ENCODE measurements at places on chromosomes 2 and 18.

DNA sequence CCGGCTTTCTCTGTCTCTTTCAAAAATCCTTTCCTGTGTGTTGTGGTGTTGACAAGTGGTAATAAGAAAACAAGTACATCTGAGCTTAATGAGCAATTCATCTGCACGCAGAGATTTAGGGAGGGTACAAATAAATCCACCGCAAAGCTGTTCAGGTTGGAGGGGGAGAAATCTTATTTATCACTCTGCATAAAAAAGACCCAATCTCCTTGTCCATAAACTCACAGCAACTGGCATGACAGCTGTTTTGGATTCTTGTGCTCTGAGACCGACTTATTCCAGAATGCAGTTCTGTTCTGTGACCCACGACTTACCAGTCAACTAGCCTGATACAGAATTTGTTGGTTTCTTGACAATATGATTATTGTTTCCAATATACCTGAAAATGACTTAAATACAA lies 380.1 kb downstream of the SOX11 start:
- H3K4me1 ChIP-seq, result no peaks in the 10 kb centered on the region
- no peaks in the 10 kb centered on the region for H3K36me3 ChIP-seq
- H3K27me3 ChIP-seq, result no peaks in the 10 kb centered on the region
- H3K27ac ChIP-seq, result no peak overlapping the region
- no peak overlapping the region for H3K4me3 ChIP-seq

DNA sequence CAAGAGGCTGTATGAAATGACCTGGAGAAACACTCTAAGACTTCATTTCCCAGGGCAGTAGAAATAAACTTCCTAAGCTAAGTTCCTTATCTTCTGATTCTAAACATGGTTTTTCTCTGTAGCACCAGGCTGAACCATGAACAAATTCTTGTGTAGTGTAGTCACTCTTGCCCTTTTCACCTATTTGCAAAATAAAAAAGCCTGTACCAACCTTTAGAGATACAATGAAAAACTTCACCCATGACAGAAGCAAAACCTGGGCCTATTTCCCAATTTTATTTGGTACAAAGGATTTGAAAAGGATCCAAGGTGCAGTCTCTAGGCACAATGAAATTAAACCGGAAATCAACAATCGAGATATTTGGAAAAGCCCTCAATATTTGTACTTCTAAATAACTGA lies 43.6 kb downstream of the POLR1A start:
- no peak overlapping the region for H3K27ac ChIP-seq
- H3K27me3 ChIP-seq, result no peaks in the 10 kb centered on the region
- DNase-seq, result no peak
- H3K4me1 ChIP-seq, result peaks cover 5% of the 10 kb centered on the region
- no peak overlapping the region for H3K4me3 ChIP-seq
- peaks cover 92% of the 10 kb centered on the region for H3K36me3 ChIP-seq

DNA sequence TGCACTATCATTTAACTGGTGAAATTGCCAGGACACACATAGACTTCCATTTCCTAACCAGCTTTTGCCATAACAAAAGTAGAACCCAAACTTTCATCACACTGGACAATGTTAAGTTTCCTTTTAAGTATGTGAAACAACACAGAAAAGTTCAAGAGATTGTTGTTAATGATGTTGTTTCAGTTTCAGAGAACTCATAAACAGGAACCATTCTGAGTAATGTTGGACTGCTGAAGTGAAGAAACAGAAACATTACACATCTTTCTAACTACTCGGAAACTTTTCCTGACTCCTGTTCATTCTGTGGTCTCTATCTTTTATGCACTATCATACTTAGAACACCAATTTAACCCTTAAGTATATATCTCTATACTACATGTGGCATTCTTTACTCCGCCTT lies 179.2 kb downstream of the RIT2 start:
- H3K27me3 ChIP-seq, result no peaks in the 10 kb centered on the region
- H3K4me1 ChIP-seq, result no peaks in the 10 kb centered on the region
- no peak overlapping the region for H3K27ac ChIP-seq
- no peak for DNase-seq

DNA sequence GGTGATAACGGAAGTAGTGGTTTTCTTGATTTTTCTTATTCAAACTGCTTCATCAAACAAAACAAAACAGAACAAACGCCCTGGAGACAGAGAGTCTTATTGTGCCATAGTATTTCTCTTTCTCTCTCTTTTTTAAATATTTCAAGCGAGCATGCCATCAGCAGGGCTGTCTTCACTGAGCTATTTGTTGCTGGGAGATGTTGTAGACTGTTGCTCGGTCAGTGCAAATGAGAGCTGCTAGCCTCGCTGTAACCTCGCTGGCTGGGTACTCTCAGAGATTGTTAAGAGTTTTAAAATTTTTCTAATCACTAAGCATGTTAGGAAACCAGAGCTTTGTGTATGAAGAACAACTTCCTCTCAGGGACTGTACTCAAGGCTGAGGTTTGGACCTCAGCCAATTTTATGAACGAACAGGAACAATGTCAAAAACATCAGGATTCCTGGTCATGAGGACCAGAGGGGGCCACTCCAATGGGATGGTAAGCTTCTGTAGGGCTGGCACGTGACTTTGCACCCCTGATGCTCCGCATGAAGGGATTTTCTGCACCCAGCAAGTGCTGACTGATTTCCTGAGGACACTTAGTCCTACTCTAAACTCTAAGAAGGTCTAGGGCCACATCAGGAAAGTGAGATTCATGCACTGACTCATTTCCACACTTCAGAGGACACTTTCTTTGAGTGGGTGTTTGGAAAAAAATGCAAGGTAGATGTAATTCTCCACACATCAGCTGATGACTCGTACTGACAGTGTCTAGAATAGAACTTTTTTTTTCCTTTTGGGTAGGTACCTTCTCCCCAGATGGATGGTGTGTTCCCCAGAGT lies 59.8 kb upstream of the IL1R1 start:
- H3K36me3 ChIP-seq, result peaks cover 2% of the 10 kb centered on the region
- peak overlapping the region; percentile 98 for H3K27ac ChIP-seq
- peaks cover 70% of the 10 kb centered on the region for H3K4me1 ChIP-seq
- H3K4me3 ChIP-seq, result peak overlapping the region; percentile 58

- no peak overlapping the region for H3K4me3 ChIP-seq
- H3K27me3 ChIP-seq, result no peaks in the 10 kb centered on the region
- no peak for DNase-seq
- no peak overlapping the region for H3K27ac ChIP-seq
Observed at GRCh38 chr2:204665771-204666170, 120.5 kb downstream of the PARD3B start.

GRCh38 chr2:156490466-156490840 lies 54.3 kb downstream of the GPD2 start:
- H3K27me3 ChIP-seq, result no peaks in the 10 kb centered on the region
- H3K36me3 ChIP-seq, result no peaks in the 10 kb centered on the region
- H3K27ac ChIP-seq, result peak overlapping the region; percentile 18
- H3K4me3 ChIP-seq, result no peak overlapping the region

GRCh38 chr2:168536925-168537466 lies 80.9 kb downstream of the CERS6 start:
- peaks cover 35% of the 10 kb centered on the region for H3K36me3 ChIP-seq
- H3K27me3 ChIP-seq, result no peaks in the 10 kb centered on the region
- DNase-seq, result no peak
- H3K4me3 ChIP-seq, result no peak overlapping the region
- peaks cover 60% of the 10 kb centered on the region for H3K4me1 ChIP-seq

GRCh38 chr18:59768409-59768808 lies 71.2 kb upstream of the CCBE1 start:
- H3K36me3 ChIP-seq, result no peaks in the 10 kb centered on the region
- peaks cover 34% of the 10 kb centered on the region for H3K27me3 ChIP-seq
- H3K4me1 ChIP-seq, result no peaks in the 10 kb centered on the region
- H3K4me3 ChIP-seq, result no peak overlapping the region
- no peak overlapping the region for H3K27ac ChIP-seq

GRCh38 chr18:55256929-55257289 lies 297.6 kb upstream of the CCDC68 start:
- no peaks in the 10 kb centered on the region for H3K27me3 ChIP-seq
- no peaks in the 10 kb centered on the region for H3K36me3 ChIP-seq
- no peaks in the 10 kb centered on the region for H3K4me1 ChIP-seq
- no peak for DNase-seq
- no peak overlapping the region for H3K27ac ChIP-seq

- no peak overlapping the region for H3K4me3 ChIP-seq
- DNase-seq, result no peak
- H3K4me1 ChIP-seq, result no peaks in the 10 kb centered on the region
- no peak overlapping the region for H3K27ac ChIP-seq
- H3K36me3 ChIP-seq, result no peaks in the 10 kb centered on the region
Observed at GRCh38 chr2:50126845-50127244, 905.1 kb downstream of the NRXN1 start.

DNA sequence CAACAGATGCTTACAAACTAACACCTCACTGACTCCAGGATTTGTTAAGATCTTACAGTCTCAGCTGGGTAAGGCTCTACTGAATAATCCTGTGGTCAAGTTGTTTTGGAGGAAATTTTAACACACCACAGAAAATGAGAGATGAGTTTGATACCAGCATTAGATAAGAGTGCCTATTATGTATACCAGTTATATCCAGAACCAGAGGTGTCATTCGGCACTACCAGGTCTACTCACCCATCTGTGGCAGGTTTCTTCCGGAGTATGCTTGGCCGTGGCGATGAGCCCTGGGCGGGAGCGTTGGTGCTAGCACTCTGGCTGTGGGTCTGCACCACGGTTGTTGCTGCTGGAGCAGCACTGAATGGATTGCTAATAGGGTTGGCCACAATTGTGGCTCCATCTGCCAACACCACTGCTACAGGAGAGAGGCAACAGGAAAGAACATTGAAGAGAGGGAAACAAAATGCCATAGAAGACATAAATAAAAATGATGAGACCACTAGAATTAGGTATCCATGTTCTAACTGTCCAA lies 41.2 kb downstream of the SAP130 start:
- H3K36me3 ChIP-seq, result peaks cover 87% of the 10 kb centered on the region
- H3K27ac ChIP-seq, result peak overlapping the region; percentile 38
- no peaks in the 10 kb centered on the region for H3K27me3 ChIP-seq

GRCh38 chr2:2237563-2237962 lies 93.5 kb downstream of the MYT1L start:
- no peak for DNase-seq
- no peak overlapping the region for H3K4me3 ChIP-seq
- H3K27me3 ChIP-seq, result peaks cover 7% of the 10 kb centered on the region
- H3K27ac ChIP-seq, result no peak overlapping the region

- peaks cover 25% of the 10 kb centered on the region for H3K4me1 ChIP-seq
- H3K27me3 ChIP-seq, result peaks cover 5% of the 10 kb centered on the region
- DNase-seq, result no peak
- peaks cover 3% of the 10 kb centered on the region for H3K36me3 ChIP-seq
- H3K27ac ChIP-seq, result no peak overlapping the region
- no peak overlapping the region for H3K4me3 ChIP-seq
Observed at GRCh38 chr18:44700652-44701051, 20.0 kb downstream of the SETBP1 start.

GRCh38 chr18:13390711-13391110 lies 172.2 kb downstream of the LDLRAD4 start:
- no peak overlapping the region for H3K4me3 ChIP-seq
- H3K36me3 ChIP-seq, result peaks cover 45% of the 10 kb centered on the region
- H3K27me3 ChIP-seq, result no peaks in the 10 kb centered on the region
- no peak for DNase-seq

Data from activated T-cell treated with anti-CD3 and anti-CD28 coated beads, Interleukin-2, amount 50 U/mL, for 24 hours (primary cell).